ENCODE measurements at places on chromosomes 5 and 9. TPM values are rescaled to one million over a fixed set of nuclear protein-coding genes. Genes with fewer than 3 reads are reported as not detected.

- peak; percentile 38 for DNase-seq
These were observed 123.8 kb downstream of the DROSHA start for GRCh38 chr5:31407921-31408693.

- peak; percentile 61 for DNase-seq
These were observed 175.6 kb upstream of the NREP start for GRCh38 chr5:111932628-111933027.

- peak; percentile 52 for DNase-seq
These were observed 535.3 kb downstream of the PDE4D start for GRCh38 chr5:59358005-59358861.

DNA sequence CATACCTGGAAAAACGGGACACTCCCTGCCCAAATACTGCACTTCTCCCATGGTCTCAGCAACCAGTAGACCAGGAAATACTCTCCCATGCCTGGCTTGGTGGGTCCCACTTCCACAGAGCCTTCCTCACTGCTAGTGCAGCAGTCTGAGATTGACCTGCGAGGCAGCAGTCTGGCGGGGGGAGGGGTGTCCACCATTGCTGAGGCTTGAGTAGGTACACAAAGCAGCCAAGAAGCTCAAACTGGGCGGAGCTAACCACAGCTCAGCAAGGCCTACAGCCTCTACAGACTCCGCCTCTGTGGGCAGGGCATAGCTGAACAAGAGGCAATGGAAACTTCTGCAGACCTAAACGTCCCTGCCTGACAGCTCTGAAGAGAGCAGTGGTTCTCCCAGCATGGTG lies 191.5 kb upstream of the FTMT start:
- DNase-seq: no peak

- no peak for DNase-seq
These were observed 8.5 kb downstream of the WNT8A start for GRCh38 chr5:138092301-138092700.

- peak; percentile 37 for DNase-seq
These were observed 161.2 kb downstream of the FGF18 start for GRCh38 chr5:171580502-171581265.

- DNase-seq: no peak
These were observed 38.1 kb downstream of the DDX31 start for GRCh38 chr9:132631685-132632084.

- peak; percentile 87 for DNase-seq
These were observed 61.8 kb downstream of the PFDN1 start for GRCh38 chr5:140240987-140241706.

GRCh38 chr5:61918611-61919010 lies 387.4 kb upstream of the KIF2A start:
- no peak for DNase-seq

- DNase-seq: no peak
These were observed 29.5 kb downstream of the CDH9 start for GRCh38 chr5:27008604-27009539.

- peak; percentile 56 for DNase-seq
These were observed 30.7 kb downstream of the SPIN1 start for GRCh38 chr9:88418715-88419540.

DNA sequence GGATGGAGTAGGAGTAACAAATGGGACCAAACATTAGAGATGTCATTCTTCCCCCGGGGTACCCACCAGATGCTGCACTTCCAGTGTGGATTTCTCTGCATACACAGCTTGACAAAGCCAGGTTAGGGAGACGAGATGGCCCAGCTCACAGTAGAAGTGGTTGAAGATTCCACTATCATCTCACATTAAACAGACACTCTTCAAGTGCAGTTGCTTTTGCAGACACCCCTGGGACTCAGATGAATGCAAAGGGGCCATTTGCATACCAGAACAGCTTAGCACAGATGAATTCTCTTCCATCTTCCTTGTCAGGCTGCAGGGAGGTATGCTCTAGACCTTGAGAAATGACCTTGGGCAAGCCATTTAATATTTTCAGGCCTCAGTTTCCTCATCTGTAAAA lies 12.6 kb upstream of the C5orf58 start:
- no peak for DNase-seq

DNA sequence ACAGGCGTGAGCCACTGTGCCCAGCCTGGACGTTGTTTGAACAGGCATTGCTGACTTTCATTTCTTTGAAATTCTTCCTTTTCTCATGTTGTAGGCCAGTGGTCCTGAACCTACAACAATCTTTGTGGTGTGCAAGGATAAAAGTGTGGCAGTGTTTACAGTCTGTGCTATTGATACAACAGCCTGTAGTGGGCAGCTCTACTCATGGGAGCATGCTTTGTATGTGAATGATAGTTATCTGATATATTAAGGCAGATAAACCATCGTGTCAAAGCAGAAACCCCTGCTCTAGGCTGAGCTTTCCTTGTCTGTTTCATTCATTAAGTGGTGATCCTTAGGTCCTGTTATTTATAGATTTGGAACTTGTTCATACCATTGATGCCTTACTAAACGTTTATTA lies 42.6 kb downstream of the CSNK1G3 start:
- DNase-seq: no peak

GRCh38 chr5:147072622-147073021 lies 162.2 kb upstream of the STK32A start:
- DNase-seq: no peak

DNA sequence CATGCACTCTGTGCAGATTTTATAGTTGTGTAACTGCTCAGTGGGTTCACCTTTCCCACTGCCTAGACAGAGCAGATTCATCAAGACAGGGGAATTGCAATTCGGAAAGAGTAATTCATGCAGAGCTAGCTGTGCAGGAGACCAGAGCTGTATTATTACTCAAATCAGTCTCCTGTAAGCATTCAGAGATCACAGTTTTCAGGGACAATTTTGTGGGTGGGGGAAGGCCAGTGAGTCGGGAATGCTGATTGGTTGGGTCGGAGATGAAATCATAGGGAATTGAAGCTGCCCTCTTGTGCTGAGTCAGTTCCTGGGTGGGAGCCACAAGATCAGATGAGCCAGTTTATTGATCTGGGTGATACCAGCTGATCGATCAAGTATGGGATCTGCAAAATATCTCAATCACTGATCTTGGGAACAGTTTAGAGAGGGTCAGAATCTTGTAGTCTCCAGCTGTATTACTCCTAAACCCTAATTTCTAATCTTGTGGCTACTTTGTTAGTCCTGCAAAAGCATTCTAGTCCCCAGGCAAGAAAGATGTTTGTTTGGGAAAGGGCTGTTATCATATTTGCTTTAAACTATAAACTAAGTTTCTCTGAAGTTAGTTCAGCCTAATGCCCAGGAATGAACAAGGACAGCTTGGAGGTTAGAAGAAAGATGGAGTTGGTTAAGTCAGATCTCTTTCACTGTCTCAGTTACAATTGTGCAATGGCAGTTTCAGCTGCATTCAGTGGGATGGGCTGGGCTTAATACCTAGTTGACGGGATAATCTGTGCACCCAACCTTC lies 12.7 kb upstream of the SVEP1 start:
- no peak for DNase-seq

DNA sequence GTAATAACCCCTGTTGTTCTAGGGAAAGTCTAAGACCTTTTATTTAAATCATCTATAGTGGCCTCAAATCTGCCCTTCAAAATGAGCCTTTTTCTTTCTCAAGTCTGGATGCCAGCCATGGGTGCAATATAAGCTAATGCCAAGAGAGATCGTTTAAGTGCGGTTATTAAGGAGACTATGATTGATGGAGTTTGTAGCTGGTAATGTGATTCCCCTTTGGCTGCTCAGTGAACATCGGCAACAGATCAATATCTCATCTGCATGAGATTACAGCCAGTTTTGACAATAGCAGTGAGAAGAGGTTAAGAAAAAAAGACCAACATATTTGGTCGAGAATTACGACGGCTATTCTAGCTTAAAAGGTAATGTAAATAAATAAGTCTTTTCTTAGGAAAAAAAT lies 1049.4 kb upstream of the NUDT12 start:
- DNase-seq: no peak

- DNase-seq: no peak
These were observed 44.1 kb upstream of the IPPK start for GRCh38 chr9:92714016-92714415.

GRCh38 chr9:97311798-97312500 lies 4.5 kb downstream of the CCDC180 start:
- no peak for DNase-seq

GRCh38 chr5:73591102-73591695 lies 25.7 kb downstream of the UTP15 start:
- peak; percentile 64 for DNase-seq

DNA sequence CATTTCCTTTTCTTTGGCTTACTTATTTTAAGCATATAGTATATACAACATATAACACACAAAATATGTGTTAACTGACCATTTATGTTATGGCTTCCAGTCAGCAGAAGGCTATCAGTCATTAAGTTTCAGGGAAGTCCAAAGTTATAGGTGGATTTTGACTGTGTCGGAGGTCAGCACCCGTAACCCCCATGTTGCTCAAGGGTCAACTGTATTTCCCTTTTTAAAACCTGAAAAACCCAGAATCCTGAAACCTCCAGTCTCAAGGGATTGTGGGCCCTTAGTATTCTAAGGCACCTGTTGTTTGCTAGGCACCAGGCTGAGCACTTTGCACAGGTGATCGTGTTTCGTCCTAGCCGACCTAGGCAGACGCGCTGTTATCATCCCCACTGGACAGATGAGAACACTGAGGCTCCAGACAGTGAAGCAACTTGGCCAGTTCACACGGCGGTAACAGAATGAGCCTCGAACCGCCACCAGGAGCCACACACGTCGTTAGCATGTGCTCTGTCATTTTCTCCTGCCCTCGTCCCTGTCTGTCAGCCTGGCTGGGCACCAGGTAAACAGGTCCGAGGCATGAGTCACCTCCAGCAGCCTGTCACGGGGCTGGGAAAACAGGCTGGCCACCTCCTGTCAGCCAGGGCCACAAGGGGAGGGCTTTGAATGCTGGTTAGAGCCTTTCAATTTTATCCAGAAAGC lies 39.9 kb downstream of the DUSP1 start:
- peak; percentile 22 for DNase-seq

GRCh38 chr9:128893354-128893753 lies 11.4 kb downstream of the LRRC8A start:
- DNase-seq: no peak

DNA sequence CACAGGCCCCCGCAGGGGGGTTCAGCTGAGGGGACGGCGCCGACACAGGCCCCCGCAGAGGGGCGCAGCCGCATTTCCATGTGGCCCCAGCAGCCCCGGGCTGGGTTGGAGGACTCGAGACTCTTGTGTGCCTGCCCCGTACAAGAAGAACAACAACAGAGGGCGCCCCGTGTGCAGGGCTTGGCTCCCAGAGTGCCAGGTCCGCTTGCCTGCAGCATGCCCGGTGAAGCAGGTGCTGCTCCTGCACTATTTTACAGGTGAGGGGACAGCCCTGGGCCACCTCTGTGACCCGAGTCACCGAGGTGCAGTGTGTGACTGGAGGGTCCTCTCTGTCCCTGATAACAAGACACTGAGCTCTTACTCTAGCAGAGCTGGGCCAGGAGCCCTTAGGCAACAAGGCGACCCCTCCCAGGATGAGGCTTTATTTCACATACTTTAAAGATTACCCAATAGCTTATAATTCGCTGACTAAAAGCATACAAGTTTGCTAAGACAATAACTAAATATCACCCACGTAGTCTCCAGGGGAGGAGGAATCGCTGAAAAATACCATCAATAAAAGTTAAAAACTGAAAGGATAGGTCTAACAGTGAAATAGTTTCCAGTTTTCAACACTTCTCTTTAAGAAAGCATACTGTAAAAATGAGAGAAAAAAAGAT lies 41.7 kb upstream of the SLC9A3 start:
- no peak for DNase-seq

DNA sequence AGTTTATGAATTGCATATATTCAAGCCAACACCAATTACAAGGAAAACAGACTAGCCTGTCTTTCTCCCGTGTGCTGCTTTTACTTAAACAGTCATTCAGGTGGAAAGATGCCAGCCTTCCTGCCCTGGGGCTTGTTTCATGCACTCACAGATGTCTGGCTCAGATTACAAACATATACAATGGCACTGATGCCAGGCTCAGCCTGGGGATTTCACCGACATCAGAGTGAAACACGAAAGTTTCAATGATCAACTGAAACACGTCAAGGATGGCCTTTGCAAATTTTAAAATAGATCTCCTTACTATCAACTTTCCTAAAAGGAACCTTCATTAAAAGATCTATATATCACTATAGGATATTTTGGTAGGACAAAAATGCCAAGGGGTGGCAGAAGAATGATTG lies 1576.5 kb downstream of the EFNA5 start:
- peak; percentile 29 for DNase-seq

DNA sequence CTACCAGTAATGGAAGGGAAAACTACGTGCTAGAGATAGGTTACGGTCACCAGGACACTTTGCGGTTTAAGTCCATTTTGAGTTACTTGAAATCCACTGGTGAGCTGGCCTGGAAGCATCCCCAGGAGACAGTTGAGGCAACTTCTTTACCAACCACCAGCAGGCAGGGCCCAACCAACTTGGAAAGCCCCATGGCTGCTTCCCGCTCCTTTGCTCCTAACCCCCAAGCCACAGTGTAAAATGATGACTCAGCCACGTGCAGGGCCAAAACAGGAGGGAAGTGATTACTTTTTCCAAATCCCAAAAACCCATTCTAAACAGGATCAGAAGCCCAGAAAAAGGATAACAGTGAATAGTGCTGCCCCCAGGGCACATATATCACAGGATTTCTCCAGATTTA lies 87.4 kb downstream of the PAX5 start:
- peak; percentile 36 for DNase-seq

DNA sequence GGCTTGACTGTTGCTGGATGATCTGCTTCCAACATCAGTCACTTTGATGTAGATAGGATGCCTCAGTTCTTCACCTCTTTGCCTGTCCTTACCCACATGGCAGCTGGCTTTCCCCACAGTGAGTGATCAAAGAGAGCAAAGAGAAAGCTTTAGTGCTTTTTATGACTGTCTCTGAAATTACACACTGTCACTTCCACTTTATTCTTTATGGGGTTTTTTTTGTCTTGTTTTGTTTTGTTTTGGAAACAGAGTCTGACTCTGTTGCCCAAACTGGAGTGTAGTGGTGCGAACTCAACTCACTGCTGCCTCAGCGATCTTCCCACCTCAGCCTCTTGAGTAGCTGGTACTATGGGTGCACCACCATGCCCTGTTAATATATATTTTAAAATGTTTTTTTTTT lies 32.4 kb upstream of the C5orf24 start:
- DNase-seq: no peak

DNA sequence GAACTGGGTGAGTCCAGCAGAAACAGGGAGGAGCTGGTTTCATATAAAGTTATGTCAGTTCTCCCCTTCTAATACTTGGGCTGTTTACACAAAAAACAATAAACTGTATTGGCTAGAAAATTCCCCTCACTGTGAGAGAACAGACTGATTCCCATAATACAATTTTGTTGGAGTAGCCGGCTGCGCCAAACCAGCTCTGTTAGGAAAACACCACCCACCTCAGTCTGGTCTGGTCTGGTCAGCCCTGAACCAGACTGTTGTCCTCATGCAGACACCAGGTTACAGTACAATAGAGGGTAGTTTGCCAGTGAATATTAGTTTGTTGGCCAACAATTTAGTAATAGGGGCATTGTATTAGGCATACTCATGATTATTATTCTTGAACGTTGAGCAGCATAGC lies 356.4 kb downstream of the EFNA5 start:
- DNase-seq: no peak

- DNase-seq: no peak
These were observed 29.8 kb upstream of the SPINK4 start for GRCh38 chr9:33210006-33210715.

CTXN3 gene
- not detected for total RNA-seq

SPINK4 gene
- not detected for total RNA-seq

FABP6 gene
- total RNA-seq: not detected

PHF24 gene
- total RNA-seq: 0.16 TPM

C9orf152 gene
- total RNA-seq: 0.07 TPM

AIF1L gene
- total RNA-seq: 20.2 TPM

GOLGA2 gene
- 117 TPM for total RNA-seq

PRDM9 gene
- not detected for total RNA-seq

LECT2 gene
- not detected for total RNA-seq

WNT8A gene
- not detected for total RNA-seq

SYK gene
- 0.41 TPM for total RNA-seq

SPINK6 gene
- total RNA-seq: not detected

Data from astrocyte (in vitro differentiated cells and primary cell).